ENCODE measurements at places on chromosomes 16 and 17. TPM values are rescaled to one million over a fixed set of nuclear protein-coding genes. Genes with fewer than 3 reads are reported as not detected.

The PIGW gene
- 9.3 TPM for total RNA-seq

The STX4 gene
- total RNA-seq: 83.3 TPM

The SUMO2 gene
- total RNA-seq: 254 TPM

The ALOX15B gene
- 0.55 TPM for total RNA-seq

GRCh38 chr16:31253642-31254045 is 6.1 kb upstream of the ITGAM start:
- DNase-seq: peak; percentile 29

GRCh38 chr16:74606521-74607309 is at the start of gene GLG1:
GLG1 (minus strand) TSS chr16:74607114; CDS start chr16:74607094, 20 bp downstream.
- DNase-seq: peak; percentile 97

GRCh38 chr17:80024206-80024972 is 11.3 kb downstream of the TBC1D16 start:
- DNase-seq: no peak

GRCh38 chr17:40443988-40444899 is 994 bp downstream of the IGFBP4 start:
- DNase-seq: peak; percentile 39

- DNase-seq: no peak
Observed at GRCh38 chr16:87601401-87601981, 817 bp upstream of the JPH3 start.

DNA sequence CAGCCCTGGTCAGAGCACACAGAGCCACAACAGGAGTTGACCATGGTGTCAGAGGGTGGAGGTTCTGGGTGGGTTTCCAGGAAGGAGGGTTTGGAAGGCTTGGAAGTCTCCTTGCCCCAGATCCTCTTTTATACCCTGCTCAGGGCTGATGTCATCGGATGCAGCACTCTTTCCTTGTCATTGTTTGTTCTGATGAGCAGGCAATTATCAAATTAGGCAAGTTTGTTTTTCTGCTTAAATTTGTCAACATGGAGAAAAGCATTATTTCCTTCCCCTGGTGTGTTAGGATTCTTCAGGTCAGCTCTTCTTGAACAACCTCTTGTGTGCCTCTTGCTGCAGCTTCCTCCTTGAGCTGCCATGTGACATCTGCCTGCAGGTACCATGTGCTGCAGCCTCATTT is at the start of gene KRTAP4-4:
Gene KRTAP4-4 (minus strand): TSS at position 101 of the 400 bp plus-strand sequence. CDS start 57 bp downstream, at position 44.
- no peak for DNase-seq

DNA sequence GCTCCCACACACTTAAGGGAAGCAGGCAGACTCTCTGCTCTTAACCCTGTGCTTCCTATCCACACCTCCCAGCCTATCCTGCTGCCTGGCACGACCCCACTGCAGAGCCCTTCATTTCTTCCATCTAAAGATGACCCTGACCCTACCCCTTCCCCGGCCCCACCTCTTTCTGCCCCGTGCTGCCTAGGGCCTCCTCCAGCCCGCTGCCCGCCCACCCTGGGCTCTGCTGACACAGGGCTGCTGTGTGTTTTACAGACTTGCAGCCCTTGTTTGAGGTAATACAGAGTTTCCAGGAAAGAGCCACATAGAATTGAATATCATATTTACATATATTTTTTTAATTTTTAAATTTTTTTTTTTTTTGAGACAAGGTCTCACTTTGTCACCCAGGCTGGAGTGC is 42.0 kb downstream of the MEOX1 start:
- no peak for DNase-seq

GRCh38 chr16:53865494-53865863 is 161.5 kb downstream of the FTO start:
- no peak for DNase-seq

- peak; percentile 67 for DNase-seq
Observed at GRCh38 chr17:41511116-41511515, 5.7 kb upstream of the KRT13 start.

GRCh38 chr17:17180741-17181525 is 25.2 kb downstream of the PLD6 start:
- DNase-seq: no peak

DNA sequence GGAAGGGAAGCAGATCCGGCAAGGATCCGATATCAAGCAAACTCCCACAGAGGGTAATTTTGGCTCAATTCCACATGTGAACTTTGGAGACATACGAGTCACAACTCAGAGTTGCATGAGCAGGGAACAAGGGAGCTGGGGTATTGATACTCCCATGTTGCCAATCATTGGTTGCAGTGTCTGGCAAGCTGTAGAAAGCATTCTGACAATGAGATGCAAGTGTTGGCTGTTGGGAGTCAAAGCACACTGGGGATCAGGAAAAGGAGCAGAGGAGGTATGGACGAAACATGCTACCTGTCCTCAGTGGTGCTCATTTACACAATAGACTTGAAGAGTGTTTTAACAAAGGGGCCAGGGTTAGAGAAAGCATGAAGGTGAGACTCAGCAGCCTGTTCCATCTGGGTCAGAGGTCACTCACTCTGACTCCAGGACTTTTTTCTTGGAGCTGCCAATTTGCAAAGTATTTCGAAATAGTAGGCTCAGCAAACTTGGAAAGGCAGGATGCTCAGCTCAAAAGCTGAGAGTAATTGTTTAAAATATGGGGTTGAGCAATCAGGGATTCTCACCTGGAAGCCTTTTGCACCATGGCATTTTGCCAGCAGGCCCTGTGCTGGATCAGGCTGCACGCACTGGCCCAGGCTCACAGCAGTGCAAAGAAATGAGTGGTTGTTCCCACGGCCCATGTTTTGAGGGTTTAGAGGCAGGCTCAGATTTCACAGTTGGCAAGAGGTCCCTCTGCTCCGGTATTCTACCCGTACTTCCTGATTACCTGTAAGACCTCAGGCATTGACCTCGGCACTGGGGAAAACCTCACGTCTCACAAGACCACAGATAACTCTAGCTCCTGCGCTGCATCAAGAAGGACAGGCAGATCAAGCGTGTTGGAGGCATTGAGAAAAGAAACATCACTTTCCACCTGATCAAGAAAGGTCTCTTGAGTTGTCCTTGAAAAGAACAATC is 17.6 kb upstream of the NKD1 start:
- DNase-seq: no peak

Measured in left colon (tissue), 2 donors.